ENCODE measurements at places on chromosomes 7 and 10. TPM values are rescaled to one million over a fixed set of nuclear protein-coding genes. Genes with fewer than 3 reads are reported as not detected.

Gene TCAF2
- 0.19 TPM for total RNA-seq

Gene ZNF775
- total RNA-seq, result 3.1 TPM

Gene JAKMIP3
- total RNA-seq, result 0.09 TPM

Gene TUBB8
- total RNA-seq, result not detected
